ENCODE measurements at places on chromosomes 1 and 21.

DNA sequence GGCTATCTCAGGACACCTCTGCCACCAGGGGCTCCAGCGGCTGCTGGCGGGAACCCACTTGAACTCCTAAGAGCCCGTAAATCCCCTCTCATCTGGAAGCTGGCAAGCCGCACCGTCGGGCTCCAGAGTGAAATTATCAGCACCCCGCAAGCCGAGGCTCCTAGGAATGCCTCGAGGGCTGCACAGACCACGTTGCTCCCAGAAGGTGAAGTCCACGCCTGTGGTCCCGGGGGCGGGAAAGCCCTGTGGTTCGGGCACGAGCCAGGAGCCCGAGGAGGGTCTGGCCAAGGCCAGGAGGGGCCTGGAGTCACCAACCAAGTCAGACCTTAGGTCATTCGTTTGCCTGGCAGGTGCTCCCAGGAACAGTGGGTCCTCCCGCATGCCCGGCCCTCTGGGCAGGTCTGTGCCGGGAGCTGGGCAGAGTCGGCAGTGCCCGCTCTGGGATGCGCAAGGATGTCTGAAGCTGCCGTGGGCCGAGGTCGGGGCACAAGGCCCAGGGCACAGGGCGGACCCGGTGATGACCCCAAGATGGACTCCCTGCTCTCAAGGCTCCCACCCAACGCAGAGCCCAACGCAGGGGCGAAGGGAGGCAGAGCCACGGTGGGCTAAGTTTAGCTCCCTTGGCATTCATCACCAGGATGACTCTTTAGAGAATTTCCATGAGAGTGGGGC is 8.9 kb downstream of the ACTRT2 start:
- no peak for DNase-seq

DNA sequence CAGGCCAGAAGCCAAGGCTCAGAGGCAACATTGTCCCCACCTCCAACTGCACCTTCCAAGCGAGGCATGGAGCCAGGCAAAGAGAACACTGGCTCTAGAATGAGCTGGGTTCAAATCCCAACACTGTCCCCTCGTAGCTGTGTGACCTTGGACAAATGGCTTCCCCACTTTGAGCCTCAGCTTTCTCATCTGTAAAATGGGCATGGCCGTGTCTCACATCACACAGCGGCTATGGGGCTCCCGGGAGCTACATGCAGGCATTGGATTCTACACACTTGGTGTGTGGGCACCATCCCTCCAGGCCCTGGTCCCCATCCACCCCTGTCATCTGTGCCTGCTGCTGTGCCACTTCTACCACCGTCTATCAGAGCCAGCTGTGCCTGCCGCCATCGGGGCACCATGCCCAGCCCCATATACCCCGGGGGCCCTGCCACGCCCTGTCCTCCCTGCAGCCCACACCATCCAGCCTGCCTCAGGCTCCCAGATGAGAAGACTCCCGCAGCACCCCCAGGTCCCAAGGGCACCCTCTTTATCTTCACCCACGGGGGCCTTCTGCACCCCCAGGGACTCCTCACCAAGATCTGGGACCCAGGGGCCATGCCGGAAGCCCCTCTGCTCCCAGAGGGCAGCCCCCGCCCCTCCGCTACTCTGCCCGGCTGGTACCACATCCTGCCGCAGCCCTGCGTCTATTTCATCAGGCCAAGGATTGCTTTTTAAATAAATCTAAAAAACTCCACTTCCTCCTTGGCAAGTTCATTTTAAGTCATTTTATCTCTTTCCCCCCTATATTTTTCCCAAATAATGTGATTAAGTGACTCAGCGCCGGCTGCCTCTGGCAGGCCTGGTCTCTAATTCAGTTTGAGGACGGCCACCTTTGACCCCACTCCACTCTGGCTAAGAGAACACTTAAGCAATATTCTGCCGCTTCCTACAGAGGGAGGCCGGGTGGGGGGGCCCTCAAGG is 107.8 kb upstream of the TARDBP start:
- peak; percentile 73 for DNase-seq

- no peak for DNase-seq
These were observed 13.2 kb downstream of the CASP9 start for GRCh38 chr1:15510611-15511405.

DNA sequence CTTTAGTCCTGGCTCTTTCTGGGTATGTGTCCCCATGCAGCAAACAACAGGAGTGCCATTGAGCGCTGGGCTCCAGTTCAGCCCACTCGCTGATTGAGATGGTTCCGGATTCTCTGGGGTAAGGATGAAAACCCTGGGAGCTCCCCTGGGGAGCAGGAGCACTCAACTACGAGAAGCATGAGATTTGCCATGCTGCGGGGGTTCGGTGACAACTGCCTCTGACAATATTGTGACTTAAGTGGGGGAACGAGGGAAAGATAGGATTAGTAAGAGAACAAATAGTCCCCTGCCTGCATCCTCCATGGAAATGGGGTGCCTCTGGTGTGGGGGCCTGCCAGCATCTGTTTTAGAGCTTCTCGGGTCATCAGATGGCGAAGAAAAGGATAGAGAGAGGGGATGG is 123.6 kb upstream of the IPO9 start:
- DNase-seq: no peak

DNA sequence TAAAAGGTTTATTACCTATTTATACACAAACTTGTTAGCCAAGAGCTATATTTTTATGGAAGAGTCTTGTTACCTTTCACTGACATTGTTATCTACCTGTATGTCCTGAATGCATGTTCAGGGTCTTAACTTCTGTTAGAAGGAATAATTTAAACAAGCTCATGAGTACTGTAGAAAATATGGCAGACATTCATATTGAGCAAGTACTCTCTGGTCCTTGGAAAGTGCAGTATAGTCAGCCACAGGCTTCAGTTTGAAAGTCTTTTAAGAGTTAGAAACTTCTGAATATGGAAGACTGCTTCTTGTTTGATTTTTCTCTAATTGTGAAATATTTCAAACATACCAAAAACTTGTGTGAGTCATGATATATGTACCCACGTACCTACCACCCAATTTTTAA is 16.6 kb downstream of the DIP2A start:
- DNase-seq: no peak

DNA sequence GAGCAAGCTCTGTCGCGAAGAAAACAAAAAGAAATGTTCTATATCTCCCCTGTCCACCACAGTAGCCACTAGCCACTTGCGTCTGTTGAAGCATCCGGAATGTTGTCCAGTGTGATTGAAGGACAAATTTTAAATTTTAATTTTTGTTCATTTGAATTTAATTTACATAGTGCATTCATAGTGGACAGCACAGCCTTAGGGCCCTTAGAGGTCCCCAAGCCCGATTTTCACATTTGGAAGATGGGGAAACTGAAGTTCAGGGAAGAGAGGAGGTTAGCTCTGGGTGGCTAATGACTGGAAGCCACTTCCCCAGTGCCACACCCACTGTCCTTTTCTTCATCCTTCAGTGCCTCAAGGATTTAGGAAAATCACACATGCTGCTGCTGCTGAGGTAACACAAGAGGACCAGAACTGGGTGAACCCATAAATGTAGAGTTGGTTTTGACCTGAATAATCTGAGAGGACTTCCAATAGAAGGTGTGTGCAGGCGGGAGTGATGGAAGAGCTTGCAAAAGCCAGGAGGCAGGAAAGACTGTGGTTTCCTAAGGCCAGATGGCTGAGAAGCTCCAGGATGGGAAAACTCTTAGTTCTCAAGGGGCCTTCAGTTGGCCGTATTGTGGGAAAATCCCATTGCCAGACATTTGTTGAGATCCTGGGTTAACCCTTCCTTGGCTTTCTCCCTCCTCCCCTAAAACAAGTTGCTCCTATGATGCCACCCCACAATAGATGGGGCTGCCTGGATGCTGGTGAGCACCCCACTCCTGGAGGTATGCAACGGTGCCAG is 49.5 kb downstream of the TRIM11 start:
- no peak for DNase-seq

DNA sequence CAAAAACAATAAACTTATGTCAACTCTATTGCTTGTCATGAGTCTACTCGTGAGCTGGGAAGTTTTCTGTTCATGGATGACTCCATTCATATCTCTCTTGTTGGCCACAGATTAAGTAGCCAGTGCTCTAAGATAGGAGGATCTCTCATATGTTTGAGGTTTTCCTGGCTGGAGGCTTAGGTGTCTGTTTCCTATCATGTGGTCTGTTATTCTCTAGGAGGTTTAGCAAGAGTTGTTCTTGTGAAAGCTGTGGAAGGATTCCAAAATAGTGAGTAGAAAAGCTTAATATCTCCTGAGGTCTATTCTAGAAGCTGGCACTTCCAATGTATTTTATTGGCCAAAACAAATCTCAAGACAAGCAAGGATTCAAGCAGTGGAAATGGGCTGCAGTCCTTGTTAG is 5.8 kb upstream of the KRTAP20-2 start:
- no peak for DNase-seq

- no peak for DNase-seq
These were observed 995 bp downstream of the VASH2 start for GRCh38 chr1:212951126-212951946.

- DNase-seq: no peak
These were observed 600.4 kb downstream of the ADGRL2 start for GRCh38 chr1:82401116-82401515.

DNA sequence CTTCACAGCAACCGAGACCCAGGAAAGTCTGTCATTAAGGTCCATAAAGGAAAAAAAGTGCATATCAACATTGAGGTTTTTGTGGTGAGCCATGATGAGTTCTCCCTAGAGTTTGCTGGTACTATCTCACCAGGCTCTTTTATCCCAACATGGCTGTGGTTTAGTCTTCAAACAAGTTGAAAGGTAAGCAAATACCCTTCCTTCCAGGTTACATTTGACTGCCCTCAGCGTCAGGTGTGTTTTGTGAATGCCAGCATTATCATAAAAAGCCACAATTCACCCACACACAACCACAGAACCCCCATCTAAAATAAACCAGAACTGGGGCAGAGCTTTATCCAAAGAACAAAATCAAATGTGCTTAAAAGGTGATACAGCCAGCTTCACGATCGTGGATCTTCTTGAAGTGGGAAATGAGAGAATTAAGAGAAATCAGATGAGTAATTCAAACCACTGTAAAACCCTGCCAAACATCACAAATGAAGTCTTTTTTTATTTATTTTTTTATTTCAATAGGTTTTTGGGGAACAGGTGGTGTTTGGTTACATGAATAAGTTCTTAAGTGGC is 64.7 kb downstream of the SETD4 start:
- DNase-seq: peak; percentile 33

GRCh38 chr1:2212532-2213491 is 15.3 kb upstream of the SKI start:
- peak; percentile 85 for DNase-seq

DNA sequence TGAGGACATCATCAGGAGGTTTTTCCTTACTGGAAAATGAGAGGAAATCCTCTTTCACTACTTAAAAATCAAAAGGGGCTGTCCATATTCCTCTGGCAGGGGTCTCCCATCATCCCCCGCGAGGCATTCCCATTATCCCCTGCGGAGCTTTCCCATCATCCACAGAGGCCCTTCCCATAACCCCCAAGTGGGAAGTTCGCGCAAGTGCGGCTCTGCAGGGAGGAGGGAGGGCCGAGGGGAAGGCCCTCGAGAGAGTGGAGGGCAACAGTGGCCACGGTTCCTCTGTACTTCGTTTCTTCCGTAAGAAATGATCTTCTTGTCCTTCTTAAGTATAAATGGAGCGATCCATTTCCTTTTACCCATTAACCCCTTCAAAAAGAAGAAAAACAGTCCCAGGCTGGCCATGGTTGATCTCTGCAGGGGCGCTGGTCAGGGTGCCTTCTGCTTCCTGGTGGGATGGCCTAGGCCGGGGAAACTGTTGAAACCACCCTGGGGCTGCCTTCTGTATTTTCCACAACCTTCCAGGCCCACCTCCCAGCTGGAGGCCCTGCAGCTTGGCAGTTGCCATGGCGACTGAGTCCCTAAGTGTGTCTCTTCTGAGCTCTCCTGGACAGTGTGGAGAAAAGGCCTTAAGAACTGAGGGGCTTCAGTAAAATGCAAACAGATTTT is 3.6 kb upstream of the RSPH1 start:
- DNase-seq: no peak

DNA sequence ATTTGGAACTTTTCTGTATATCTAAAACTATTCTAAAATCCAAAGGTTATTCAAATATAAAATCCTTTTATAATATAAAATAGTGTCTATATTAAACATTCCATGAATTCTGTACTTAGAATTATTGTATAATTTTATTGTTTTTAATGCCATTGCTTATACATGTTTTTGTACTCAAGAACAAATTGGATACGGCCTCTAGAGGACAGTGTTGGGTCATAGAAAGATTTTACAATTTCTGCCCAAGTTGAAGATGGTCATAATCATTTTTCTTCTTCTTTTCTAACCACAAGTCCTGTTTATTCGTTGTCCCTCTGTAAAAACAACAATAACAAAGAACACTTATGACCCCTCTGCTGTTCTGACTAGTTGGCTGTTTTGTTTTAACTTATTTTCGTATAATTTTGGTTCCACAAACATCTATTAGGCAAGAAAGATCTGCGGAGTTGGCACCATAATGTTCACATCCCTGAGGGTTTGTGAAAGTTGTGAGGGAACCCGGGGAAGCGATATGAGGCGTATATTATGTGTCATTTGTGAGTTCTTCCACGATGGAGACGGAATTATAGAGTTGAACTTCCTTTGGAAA is 75.7 kb upstream of the KIF26B start:
- DNase-seq: peak; percentile 71

All from hematopoietic multipotent progenitor cell treated with erythropoietin and hydrocortisone succinate and interleukin-3 and kit ligand, for 4 days (in vitro differentiated cells).